Uterus (tissue), 4 donors: ENCODE measurements at places on chromosomes 7 and 10. TPM values are rescaled to one million over a fixed set of nuclear protein-coding genes. Genes with fewer than 3 reads are reported as not detected.

HOXA9 gene
- 2.3 TPM for total RNA-seq

DNA sequence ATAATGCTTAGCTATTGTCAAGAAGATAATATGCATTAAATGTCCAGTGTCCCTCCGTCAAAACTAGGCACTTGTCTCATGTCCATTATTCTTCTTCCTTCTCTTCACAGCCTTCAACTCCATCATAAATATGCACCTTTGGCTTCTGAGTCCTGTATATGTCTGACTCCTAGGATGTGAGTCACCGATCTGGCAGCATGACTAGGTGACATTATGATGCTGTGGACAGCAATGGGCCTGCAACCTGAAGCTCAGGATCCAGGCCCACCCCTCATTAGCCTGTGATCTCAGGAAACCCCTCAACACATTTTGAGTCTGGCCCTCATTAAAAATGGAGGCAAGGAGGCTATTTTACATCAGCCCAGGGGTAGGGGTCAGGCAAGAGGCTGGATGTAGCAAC lies 362.5 kb upstream of the ZMIZ1 start:
- no peaks in the 10 kb centered on the region for H3K36me3 ChIP-seq
- no peaks in the 10 kb centered on the region for H3K27me3 ChIP-seq
- DNase-seq = no peak

PRXL2A gene
- total RNA-seq = 55.1 TPM

GRCh38 chr7:36758879-36759278 lies 34.6 kb upstream of the AOAH start:
- no peaks in the 10 kb centered on the region for H3K27me3 ChIP-seq
- H3K4me1 ChIP-seq = no peaks in the 10 kb centered on the region
- no peak overlapping the region for H3K4me3 ChIP-seq
- no peak overlapping the region for H3K27ac ChIP-seq

ABCB4 gene
- 1.1 TPM for total RNA-seq

AGR2 gene
- total RNA-seq = not detected

- no peak overlapping the region for H3K4me3 ChIP-seq
- no peak for DNase-seq
- no peaks in the 10 kb centered on the region for H3K36me3 ChIP-seq
- no peaks in the 10 kb centered on the region for H3K4me1 ChIP-seq
Observed at GRCh38 chr7:124649397-124650014, 116.1 kb downstream of the GPR37 start.

DNA sequence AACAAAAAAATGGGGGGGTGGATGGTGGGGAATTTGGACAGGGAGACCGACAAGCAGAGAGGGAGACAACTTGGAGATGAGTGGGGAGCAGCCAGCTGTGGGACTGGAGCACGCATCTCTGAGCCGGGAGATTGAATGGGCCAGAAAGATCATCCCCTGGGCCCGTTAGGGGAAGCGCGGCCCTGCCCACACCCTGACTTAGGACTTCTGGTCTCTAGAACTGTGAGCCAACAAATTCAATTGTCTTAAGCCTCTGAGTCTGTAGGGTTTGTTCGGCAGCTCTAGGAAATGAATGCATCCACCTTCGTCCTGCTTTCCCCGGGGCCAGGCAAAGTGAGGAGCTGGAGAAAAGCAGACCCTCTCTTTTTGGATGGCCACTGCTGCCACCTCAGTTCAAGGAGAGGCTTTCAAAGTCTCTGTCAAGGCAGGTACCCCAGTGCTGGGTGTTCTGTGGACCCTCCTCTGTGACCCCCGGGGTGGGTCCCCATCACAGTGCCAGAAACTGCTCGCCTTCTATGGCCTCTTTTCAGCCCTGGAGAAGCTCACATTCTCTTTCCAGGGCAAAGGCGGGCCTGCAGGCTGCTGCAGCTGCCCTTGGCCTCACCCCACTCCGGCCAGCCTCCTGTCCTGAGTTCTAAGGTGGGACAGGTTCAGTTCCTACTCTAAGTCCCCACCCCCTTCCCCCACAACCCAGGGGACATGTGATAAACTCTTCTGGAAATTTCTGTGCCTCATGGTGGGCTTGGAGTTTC lies 423.2 kb downstream of the RPS24 start:
- H3K4me3 ChIP-seq = no peak overlapping the region
- H3K36me3 ChIP-seq = no peaks in the 10 kb centered on the region
- H3K27me3 ChIP-seq = no peaks in the 10 kb centered on the region
- DNase-seq = no peak
- no peak overlapping the region for H3K27ac ChIP-seq
- no peaks in the 10 kb centered on the region for H3K4me1 ChIP-seq

DNA sequence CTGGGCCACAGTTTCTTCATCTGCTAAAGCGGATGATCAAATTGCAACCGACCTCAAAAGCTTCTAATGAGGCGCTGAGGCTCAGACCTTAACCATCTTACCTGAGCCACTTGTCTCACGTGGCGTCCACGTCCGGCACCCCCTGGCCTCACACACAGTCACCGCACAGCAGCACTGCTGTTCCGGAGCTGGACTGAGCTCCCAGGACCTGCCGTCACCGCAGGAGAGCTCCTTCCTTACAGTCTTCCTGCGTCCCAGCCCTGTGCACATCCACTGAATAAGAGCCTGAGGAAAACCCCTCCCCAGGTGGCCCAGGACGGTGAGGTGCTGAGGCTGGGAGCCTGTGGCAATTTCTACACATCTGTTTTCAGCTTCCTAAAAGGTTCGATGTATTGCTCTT lies 35.7 kb downstream of the TNS3 start:
- no peaks in the 10 kb centered on the region for H3K27me3 ChIP-seq
- no peak overlapping the region for H3K27ac ChIP-seq
- H3K36me3 ChIP-seq = no peaks in the 10 kb centered on the region
- H3K4me3 ChIP-seq = no peak overlapping the region

- H3K27me3 ChIP-seq = no peaks in the 10 kb centered on the region
- H3K27ac ChIP-seq = no peak overlapping the region
- H3K4me3 ChIP-seq = no peak overlapping the region
- no peaks in the 10 kb centered on the region for H3K4me1 ChIP-seq
- DNase-seq = no peak
Observed at GRCh38 chr10:88618496-88618895, 31.9 kb downstream of the LIPJ start.

- H3K4me1 ChIP-seq = no peaks in the 10 kb centered on the region
- no peak overlapping the region for H3K4me3 ChIP-seq
- H3K27me3 ChIP-seq = no peaks in the 10 kb centered on the region
- no peaks in the 10 kb centered on the region for H3K36me3 ChIP-seq
- no peak for DNase-seq
Observed at GRCh38 chr7:112887337-112887736, 97.1 kb upstream of the TMEM168 start.

- H3K27ac ChIP-seq = no peak overlapping the region
- DNase-seq = no peak
- no peak overlapping the region for H3K4me3 ChIP-seq
Observed at GRCh38 chr10:72858067-72858466, 35.5 kb upstream of the OIT3 start.
